Tibial nerve (tissue), 4 donors: ENCODE measurements at places on chromosomes 6 and 20.

GRCh38 chr6:10413850-10414738, 780 bp downstream of the TFAP2A start:
- H3K36me3 ChIP-seq: no peaks in the 10 kb centered on the region
- H3K4me1 ChIP-seq: peaks cover 67% of the 10 kb centered on the region
- no peak overlapping the region for H3K27ac ChIP-seq
- H3K27me3 ChIP-seq: peaks cover 2% of the 10 kb centered on the region
- DNase-seq: no peak

DNA sequence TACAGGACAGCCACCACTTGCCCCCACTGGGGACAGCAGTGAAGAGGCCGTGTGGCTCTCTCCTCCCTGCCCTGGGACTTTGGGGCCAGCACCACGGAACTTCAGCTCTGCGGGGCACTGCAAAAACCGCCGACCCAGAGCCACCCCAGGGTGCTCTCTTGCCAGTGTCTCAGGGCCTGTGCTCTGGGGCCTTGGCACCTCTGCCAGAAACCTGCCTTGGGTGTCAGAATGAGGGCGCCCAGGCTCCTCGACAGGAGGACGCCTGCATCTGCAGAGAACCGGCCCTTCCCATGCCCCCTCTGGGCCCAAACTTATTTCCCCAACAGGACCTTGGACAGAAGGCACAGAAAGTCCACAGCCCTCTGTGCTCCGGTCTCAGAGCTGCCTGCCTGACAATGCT, 77.2 kb upstream of the MPC1 start:
- no peak overlapping the region for H3K27ac ChIP-seq
- DNase-seq: no peak
- no peaks in the 10 kb centered on the region for H3K36me3 ChIP-seq
- H3K4me3 ChIP-seq: no peak overlapping the region
- no peaks in the 10 kb centered on the region for H3K27me3 ChIP-seq

DNA sequence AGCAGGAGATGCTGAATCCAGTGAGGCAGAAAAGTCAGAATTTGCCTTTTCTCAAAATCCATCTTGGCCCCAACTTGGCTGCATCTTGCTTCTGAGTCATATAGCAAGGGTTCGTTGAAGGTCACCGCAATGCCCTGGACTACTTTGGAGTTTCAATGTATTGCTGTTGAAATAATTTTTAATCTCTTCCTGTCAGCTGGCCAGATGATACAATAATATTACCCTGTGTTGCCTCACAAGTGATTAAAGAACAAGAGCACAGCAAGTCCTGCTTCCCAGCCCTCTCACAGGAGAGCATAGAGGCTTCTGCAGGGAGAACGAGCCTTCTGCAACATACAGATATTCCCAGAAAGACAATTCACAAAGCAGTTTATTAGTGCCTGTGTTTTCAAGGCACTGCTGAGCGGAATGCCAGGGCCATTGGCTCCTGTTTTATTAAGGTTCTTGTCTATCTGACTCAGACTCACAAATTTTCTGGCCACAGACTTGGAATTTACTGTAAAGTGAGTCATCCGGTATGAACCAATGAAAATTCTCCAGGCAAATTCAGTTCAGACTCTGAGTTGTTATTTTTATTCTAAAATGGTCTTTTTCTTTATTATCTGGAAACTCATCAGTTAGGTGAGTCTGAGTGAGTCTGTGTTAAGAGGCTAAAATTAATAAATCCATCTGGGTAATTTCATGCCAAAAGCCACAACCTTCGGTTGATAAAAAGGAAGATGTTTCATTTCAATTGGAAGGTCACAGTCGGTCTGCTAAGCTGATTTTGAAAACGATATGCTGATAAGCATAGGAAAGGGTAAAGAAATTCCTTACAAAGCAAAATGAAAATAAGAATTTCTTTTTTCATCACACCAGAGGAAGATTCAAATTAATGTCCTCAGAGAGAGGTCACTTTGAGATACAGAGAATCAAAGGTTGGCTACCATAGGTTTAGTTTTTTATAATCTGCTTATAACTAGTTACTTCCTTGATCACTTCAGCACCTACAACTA, 289.4 kb upstream of the STXBP5 start:
- peaks cover 26% of the 10 kb centered on the region for H3K4me1 ChIP-seq
- peak overlapping the region; percentile 46 for H3K27ac ChIP-seq
- H3K36me3 ChIP-seq: no peaks in the 10 kb centered on the region
- peak; percentile 31 for DNase-seq

DNA sequence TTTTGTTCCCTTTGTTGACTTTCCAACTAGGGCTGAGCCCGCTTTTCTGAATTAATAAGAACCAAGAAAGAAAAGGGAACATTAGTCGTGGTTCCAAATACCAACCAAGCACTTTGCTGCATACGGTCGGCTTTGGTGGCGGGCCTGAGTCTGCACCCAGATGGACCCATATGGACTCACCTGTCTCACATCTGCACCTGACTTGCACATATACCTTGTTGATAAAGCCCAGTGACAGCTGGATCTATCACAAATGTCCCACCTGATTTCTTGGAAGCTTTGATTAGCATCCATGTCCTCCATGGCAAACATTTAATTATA, 39.0 kb downstream of the TPD52L1 start:
- DNase-seq: no peak
- H3K4me3 ChIP-seq: no peak overlapping the region
- H3K36me3 ChIP-seq: no peaks in the 10 kb centered on the region

- no peak overlapping the region for H3K27ac ChIP-seq
- no peaks in the 10 kb centered on the region for H3K27me3 ChIP-seq
- H3K4me3 ChIP-seq: no peak overlapping the region
- H3K36me3 ChIP-seq: peaks cover 14% of the 10 kb centered on the region
Observed at GRCh38 chr6:3269281-3269975, 10.7 kb downstream of the PSMG4 start.

GRCh38 chr6:144777249-144777648, 492.1 kb downstream of the UTRN start:
- no peaks in the 10 kb centered on the region for H3K27me3 ChIP-seq
- H3K4me1 ChIP-seq: no peaks in the 10 kb centered on the region
- H3K36me3 ChIP-seq: peaks cover 51% of the 10 kb centered on the region
- DNase-seq: no peak
- H3K27ac ChIP-seq: no peak overlapping the region

DNA sequence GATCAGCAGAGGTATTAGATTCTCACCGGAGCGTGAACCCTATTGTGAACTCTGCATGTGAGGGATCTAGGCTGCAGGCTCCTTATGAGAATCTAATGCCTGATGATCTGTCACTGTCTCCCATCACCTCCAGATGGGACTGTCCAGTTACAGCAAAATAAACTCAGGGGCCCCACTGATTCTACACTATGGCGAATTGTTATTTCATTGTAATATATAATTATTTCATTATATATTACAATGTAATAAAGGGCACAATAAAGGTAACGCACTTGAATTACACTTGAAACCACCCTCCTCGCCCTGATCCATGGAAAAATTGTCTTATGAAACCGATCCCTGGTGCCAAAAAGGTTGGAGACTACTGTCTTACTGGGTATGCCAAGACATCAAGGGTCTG, 18.6 kb downstream of the PRKN start:
- no peaks in the 10 kb centered on the region for H3K36me3 ChIP-seq
- no peaks in the 10 kb centered on the region for H3K4me1 ChIP-seq
- no peak overlapping the region for H3K4me3 ChIP-seq
- H3K27ac ChIP-seq: no peak overlapping the region

- H3K27ac ChIP-seq: no peak overlapping the region
- H3K27me3 ChIP-seq: no peaks in the 10 kb centered on the region
- peaks cover 13% of the 10 kb centered on the region for H3K4me1 ChIP-seq
- no peak for DNase-seq
- H3K36me3 ChIP-seq: no peaks in the 10 kb centered on the region
Observed at GRCh38 chr6:118597636-118598035, 49.5 kb downstream of the PLN start.

DNA sequence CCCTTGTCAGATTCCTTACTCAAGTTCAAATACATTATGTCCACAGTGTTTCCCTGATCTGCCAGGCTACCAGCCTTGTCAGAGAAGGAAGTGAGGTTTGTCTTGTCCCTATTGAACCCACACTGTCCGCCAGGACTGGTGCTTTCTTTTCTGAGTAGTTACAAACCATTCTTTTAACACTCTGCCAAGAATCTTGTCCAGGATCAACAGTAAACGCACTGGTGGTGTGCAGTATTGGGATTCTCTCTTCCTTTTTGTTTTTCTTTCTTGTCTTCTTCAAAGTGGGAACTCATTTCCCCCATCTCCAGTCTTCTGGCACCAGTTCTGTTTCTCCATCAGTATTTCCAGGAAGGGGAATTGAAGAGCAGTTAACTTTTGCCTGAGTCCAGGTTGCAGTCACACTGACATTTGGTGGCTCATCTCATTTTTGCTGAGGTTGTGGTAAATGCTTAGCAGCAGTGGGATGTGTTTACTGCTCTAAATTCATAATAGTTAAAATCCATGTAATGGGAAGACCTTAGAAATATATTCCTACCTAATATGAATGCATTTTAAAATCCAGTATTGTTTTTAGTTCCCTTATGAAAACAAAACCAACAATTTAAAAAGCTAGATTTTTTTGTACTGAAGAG, 295.3 kb downstream of the PRL start:
- H3K36me3 ChIP-seq: no peaks in the 10 kb centered on the region
- H3K4me3 ChIP-seq: no peak overlapping the region
- peaks cover 42% of the 10 kb centered on the region for H3K4me1 ChIP-seq
- peak overlapping the region; percentile 23 for H3K27ac ChIP-seq
- H3K27me3 ChIP-seq: no peaks in the 10 kb centered on the region
- DNase-seq: no peak

DNA sequence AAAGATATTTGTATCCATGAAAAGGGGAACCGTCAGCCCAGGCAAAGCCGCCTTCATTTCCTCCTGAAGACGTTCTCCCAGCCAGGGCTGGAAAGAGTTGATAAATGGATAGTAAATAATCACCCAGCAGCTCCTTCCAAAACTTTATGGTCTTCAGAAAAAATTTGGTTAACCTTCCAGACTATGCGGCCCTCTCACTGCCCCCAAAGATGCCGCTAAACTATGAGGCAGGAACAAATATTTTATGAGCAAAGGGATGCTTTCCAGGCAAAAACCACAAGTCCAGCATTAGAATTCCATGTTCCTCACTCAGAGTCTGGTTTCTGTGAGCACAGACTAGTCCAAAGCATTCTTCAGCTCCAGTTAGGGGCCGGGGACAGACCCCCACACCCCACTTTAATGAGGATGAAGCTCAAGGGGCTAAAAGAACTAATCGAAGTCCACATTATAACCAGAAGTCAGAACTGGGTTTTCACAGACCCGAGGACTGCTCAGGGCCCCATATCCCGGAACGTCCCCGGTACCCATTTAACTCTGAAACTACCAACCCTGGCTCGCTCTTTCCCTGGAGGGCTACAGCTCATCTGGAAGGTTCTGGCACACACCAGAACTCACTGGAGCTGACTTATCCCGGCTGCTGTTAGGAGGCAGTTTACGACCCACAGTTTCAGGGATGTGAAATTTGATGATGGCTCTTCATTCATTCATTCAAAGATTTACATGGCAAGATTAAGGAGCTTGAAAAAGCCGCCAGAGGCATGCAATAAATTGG, 29.4 kb downstream of the BMP7 start:
- no peak for DNase-seq
- H3K36me3 ChIP-seq: no peaks in the 10 kb centered on the region
- no peak overlapping the region for H3K4me3 ChIP-seq

GRCh38 chr6:11705483-11705882, 73.1 kb downstream of the ADTRP start:
- H3K27ac ChIP-seq: no peak overlapping the region
- peaks cover 4% of the 10 kb centered on the region for H3K4me1 ChIP-seq
- no peaks in the 10 kb centered on the region for H3K27me3 ChIP-seq

DNA sequence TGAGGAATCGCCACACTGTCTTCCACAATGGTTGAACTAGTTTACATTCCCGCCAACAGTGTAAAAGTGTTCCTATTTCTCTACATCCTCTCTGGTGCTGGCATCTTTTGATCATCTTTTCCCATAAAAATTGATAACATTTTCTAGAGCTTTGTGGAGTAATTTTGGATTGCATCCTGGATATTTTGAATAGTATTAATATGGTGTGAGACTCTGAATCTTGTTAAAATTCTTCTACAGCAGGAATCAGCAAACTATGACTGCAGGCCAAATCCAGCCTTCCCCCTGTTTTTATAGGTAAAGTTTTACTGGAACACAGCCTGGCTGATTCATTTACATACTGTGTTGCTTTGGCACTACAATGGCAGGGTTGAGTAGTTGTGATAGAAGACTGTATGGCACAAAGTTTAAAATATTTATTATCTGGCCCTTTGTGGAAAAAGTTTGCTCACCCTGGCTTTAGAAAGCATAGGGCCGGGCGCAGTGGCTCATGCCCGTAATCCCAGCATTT, 15.0 kb upstream of the RNF8 start:
- H3K27ac ChIP-seq: no peak overlapping the region
- no peaks in the 10 kb centered on the region for H3K36me3 ChIP-seq
- H3K27me3 ChIP-seq: no peaks in the 10 kb centered on the region
- no peaks in the 10 kb centered on the region for H3K4me1 ChIP-seq

- no peak overlapping the region for H3K27ac ChIP-seq
- H3K27me3 ChIP-seq: no peaks in the 10 kb centered on the region
- no peak overlapping the region for H3K4me3 ChIP-seq
- no peak for DNase-seq
- peaks cover 19% of the 10 kb centered on the region for H3K4me1 ChIP-seq
- H3K36me3 ChIP-seq: no peaks in the 10 kb centered on the region
Observed at GRCh38 chr6:11413117-11413687, 124.3 kb upstream of the TMEM170B start.
